ENCODE measurements at places on chromosomes 1 and 21.

- no peak for DNase-seq
These were observed 33.0 kb downstream of the ETS2 start for GRCh38 chr21:38838598-38839327.

DNA sequence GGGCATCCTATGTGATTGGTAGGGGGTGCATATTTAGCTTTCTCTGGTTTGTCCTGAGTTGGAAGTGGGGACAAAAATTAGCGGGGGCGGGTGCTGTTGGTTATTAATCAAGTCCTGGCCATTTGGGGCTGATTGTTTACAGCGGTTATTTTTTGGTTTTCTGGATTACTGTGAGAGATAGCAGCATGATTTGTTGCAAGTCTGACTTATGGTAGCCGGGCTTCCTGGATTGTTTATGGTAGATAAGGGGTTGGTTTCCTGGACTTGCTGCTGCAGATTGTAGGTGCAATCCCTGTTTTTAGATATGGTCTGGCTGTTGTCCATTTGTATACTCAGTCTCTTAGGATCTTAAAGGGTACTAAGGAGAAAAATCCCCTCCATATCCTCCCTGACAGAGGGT lies 12.1 kb upstream of the PROK1 start:
- no peak for DNase-seq

DNA sequence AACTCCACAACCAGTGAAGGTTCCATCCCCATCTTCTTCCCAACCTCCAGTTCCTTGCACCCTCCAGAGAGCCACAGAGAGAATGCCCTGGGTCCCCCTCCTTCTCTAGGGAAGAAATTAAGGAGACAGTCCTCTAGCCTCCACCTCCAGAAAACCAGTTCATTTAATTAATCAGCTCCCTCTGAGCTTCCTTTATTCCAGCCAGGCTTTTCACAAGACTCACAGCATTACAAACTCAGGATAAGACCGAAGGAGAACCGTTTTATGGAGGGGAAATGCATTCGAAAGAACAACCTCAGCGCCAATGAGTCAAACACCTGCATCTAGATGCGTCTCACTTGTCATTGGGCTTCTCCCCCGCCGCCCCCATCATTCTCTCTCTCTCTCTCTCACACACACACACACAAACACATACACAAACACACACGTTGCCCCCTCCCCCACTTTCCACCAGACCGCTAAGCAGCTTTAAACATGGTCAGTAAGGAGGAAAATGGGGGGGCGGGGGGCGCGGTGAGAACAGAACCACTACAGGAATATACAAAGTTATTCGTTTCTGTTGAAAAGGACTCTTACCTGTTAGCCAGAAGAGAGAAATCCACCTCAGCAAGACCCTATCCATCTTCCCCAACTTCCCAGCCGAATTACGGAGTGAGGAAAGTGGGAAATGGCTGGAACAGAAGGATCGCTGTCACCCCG lies 544 bp downstream of the ILDR2 start:
- DNase-seq = peak; percentile 68

GRCh38 chr1:61808968-61809367 lies 66.7 kb downstream of the PATJ start:
- DNase-seq = no peak

DNA sequence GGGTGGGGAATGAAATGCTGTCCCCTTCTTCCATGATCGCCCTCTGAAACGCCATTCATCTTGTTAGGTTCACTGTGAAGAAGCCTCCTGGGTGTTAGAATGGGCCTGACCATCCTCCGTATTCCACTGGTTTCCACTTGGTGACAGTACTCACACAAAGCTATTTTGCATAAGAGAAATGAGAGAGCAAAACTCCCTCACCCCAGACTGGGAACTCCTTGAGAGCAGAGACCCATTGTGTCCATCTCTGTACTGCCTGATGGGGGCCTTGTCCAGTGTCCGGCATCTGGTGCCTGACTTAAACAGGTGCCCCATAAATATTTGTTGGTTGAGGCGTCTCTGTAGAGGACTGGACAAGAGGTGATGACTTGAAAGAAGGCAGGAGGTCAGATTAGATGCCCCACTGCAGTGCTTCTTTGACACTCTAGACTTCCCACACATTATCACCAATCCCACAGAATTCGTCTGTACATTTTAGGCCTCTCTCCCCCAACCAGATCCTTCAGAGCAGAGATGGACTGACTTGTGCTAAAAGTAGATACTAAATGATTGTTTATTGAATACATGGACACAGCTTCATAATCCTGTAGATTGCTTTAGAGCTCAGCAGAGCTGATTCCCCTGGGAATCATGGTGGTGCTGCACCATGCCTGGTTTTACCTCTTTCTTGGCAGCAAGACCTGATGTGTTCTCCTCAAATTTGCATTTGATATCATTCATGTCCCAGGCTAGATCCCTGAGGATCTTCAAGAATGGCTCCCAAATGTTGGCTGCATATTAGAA lies 22.4 kb upstream of the KCNA2 start:
- no peak for DNase-seq

DNA sequence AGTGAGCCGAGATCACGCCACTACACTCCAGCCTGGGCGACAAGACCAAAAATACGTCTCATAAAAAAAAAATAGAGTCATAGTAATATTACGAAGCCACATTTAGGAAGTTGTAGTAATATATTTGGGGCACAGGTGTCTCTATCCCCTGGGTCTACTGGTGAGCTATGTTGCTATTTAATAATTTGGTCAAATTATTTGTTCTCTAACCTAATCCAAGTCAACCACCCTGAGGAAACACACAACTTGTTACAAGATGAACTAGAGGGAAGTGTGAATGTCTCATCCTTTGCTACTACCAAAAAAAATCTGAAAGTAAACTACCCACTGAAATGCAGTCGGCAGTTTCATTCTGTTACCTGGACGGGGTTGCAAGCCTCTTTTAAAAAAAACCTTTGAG lies 35.3 kb downstream of the RGS8 start:
- no peak for DNase-seq

GRCh38 chr1:210292231-210292871 lies 36.4 kb upstream of the HHAT start:
- DNase-seq = peak; percentile 21

GRCh38 chr1:29282924-29283803 lies 46.8 kb downstream of the PTPRU start:
- DNase-seq = no peak

GRCh38 chr1:48200166-48200900 lies 22.2 kb upstream of the SLC5A9 start:
- no peak for DNase-seq

- DNase-seq = no peak
These were observed 13.1 kb downstream of the LYST start for GRCh38 chr1:235853653-235854052.

GRCh38 chr1:116474921-116475849 lies 95.6 kb downstream of the CD58 start:
- DNase-seq = no peak

DNA sequence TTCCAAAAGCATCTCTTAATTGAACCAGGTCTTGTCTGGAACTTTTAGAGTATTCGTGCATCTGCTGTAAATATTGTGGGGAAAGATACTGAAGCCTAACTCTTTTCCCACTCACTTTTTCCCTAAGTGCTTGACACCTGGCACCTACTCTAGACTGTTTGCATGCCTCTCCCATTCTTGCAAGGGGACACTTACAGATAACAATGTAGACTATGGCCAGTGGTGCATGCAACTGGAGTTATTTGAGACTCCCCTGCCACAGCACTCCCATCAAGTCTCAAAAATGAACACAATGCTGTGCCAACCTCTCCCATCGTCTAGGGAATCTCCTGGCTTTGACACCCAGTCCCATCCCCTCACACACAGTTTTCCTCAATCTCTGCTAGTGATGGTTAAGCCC lies 118.6 kb upstream of the ATP1B1 start:
- DNase-seq = no peak

DNA sequence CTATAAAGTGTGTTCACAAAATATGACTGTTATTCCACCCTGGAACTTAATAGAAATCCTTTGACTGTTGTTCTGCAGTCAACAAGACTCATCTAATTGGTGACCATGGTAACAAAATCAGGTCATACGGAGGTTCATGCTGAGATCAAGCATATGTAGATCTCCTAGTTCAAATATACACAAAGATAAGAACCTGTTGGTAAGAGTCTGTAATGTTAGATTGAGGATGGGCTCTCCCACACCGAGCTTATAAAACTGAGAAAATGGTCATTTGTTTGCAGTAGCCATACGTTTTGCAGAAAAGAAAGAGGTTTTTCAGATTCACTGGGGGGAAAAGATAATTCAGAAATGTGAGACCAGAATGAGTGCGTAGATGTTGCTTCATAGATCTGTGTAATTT lies 468.1 kb downstream of the RPS6KC1 start:
- DNase-seq = no peak

- DNase-seq = no peak
These were observed 448.7 kb downstream of the PTBP2 start for GRCh38 chr1:97170300-97170699.

GRCh38 chr1:45551684-45552083 lies 1.1 kb downstream of the AKR1A1 start:
- DNase-seq = no peak

- no peak for DNase-seq
These were observed 11.1 kb downstream of the F3 start for GRCh38 chr1:94530373-94530878.

DNA sequence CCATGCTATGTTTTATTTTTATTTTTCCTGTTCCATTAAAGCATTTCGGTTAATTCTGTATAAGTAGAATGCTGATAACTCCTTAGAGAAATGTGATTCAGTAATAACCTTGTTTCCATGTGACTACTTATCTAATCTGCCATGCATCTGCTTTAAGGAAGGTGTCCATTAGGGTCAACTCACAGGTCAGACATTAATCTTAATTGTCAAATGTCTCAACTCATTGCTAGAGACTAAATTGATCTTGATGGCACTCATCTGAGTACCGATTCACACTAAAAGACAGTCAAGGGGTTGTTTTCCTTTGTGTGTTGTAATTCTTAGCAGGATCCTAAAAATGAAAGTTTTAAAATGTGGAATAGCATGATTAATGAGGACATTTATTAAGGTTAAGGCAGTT lies 41.8 kb downstream of the ITSN1 start:
- DNase-seq = no peak

GRCh38 chr21:37060296-37060695 lies 12.6 kb downstream of the PIGP start:
- no peak for DNase-seq

- no peak for DNase-seq
These were observed 34.1 kb downstream of the KIRREL1 start for GRCh38 chr1:158027508-158027907.

DNA sequence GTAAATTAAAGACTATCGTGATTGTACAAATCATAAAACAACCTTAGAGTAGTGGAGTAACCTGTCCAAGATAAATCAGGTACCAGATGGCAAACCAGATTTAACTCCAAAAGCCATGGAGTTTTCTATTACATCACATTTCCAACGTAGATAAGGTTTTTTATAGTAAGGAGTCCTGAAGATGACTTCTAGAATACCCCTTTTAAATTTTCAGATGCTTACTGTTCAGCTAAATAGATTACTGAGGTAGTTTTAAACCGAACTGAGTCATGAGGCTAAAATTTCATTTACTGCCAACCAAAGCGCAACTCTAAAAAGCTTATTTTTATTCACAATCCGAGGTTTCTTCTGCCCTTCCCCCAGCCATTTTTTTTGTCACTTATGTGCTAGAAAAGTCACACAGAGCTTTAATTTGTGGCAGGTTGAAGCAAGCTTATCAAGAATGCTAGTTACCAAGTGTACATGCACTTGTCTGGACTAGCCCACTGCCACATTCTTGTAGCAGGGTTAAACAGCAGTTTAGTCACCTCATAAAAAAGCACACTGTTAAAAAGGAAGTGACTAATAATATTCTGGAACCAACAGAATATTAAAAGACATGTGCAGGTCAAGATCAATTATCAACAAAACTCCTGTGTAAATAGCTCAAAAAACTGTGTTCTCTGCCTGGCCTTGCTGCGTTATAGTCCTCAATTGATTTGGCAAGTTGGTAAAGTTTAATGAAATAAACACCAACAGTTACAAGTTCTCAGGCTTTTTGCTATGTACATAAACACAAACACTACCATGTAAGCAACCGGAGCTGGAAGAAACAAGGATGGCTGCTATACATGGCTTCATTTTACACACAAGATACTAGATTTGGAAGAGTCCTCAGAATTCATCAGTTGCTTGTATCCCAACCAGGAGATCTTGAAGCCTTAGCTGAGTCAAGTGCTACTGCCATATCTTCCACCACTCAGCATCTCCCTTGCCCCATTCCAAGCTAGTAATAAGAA lies 180.3 kb upstream of the DMRTA2 start:
- no peak for DNase-seq

DNA sequence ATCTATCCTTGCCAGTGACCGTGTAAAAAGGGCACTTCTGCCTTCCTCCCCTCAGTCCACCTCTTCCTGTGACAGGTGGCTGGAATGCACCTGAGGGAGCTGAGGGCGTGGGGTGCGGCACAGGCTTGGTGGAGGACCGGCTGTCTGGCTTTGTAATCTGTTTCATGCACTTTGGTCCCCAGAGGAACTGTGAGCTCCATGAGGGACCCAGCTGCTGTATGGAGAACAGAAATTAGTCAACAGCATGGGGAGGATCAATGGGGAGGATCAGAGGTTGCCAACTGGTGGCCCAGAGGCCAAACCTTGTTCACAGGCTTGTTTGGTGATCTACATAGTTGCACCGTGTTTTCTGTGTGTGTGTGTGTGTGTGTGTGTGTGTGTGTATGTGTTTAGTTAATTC lies 19.0 kb upstream of the LUZP1 start:
- DNase-seq = no peak

DNA sequence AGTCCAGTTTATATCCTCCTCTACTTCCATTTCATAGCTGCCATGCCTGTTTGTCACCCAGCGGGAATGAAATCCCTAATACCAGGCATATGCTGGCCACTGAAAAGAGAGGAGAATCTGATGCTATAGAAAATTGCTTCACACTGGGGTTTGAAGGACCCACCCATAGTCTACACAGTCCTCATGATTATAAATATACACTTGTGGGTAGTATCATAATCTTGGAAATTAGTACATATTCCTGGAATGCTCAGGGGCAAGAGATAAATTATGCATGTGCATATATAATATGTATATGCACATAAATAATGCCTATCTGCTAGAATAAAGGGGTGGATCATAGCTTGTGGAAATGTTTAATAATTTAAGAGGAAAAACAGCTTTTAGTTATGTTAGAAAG lies 105.8 kb downstream of the PRRX1 start:
- DNase-seq = no peak

- DNase-seq = peak; percentile 87
These were observed 448 bp upstream of the ASAP3 start for GRCh38 chr1:23484253-23485001.

GRCh38 chr1:200096774-200097173 lies 69.3 kb downstream of the NR5A2 start:
- DNase-seq = no peak

GRCh38 chr1:1112237-1112985 lies 3.5 kb downstream of the C1orf159 start:
- DNase-seq = no peak

- no peak for DNase-seq
These were observed 289.4 kb upstream of the ADGRL4 start for GRCh38 chr1:79295967-79296366.
